Type B pancreatic cell (in vitro differentiated cells): ENCODE measurements at places on chromosomes 4 and X.

DNA sequence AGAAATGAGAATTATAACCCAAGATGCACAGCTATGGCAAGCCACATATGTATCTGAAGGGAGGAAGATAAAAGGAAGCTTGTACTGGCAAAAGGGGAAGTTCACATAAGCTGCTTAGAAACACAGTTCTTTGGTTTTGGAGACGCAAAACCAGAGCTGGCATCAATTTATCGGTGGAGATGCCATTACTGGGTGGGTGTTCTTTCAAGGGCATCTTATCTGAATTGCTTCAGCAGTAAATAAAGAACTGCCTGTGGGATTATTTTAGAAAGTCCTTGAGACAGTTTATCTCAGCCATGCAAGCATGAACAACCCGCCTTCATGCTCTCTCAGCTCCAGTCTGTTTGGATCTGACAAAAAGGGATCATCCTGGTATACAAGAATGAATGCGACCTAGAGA is 60.8 kb downstream of the DDX60 start:
- no peak for DNase-seq
- no peak overlapping the region for H3K4me3 ChIP-seq
- H3K4me1 ChIP-seq, result no peaks in the 10 kb centered on the region
- H3K36me3 ChIP-seq, result peaks cover 9% of the 10 kb centered on the region
- no peak overlapping the region for H3K27ac ChIP-seq
- no peaks in the 10 kb centered on the region for H3K27me3 ChIP-seq

DNA sequence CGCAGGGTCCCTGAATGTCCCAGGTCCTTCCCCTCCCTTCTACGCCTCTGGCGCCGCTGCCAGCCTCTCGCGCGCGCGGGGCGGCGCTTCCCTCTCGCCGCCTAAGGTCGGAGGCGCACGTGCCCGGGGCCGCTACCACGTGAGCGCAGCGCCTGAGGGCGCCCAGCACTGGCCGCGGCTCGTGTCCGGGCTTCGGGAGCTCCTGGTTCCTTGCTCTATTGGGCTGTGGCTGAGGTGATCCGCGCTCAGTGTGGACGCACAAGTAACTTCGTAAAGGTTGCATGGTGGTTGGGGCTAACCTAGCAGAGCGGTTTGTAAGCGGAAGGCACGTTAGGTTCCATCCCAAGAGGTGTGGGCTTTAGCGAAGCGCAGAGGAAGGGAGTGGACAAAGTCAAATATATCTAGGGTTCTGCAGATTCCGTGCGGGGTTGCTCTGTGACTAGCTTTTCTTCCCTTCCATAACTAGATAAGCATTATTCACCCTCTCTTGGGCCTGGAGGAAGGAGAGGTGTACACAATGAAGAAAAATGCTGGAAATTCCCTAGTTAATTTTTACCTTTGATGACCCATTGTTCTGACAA is 1.8 kb downstream of the TLL1 start:
- peaks cover 81% of the 10 kb centered on the region for H3K27me3 ChIP-seq
- H3K36me3 ChIP-seq, result no peaks in the 10 kb centered on the region
- H3K4me3 ChIP-seq, result peak overlapping the region; percentile 91
- peaks cover 8% of the 10 kb centered on the region for H3K4me1 ChIP-seq
- H3K27ac ChIP-seq, result peak overlapping the region; percentile 46

DNA sequence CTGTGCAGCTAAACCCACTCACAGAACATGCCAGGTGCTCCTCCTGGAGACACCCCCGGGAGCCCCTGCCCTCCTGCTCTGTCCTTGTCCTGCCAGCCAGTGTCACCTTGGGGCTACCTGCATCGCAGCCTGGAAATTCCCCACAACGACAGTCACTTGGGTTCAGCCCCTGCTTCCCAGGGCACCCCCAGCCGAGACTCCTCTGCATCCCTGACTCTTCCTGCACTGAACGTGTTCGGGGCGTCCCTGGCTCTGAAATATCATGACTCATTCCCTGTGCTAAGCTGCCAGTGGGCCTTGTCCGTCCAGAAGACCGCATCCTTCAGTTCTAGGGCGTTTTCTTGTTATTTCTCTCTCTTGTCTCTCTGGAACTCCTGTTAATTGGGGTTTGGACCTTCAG is 5.8 kb downstream of the CFAP99 start:
- peak; percentile 53 for DNase-seq
- H3K27ac ChIP-seq, result no peak overlapping the region
- H3K27me3 ChIP-seq, result peaks cover 38% of the 10 kb centered on the region
- no peaks in the 10 kb centered on the region for H3K36me3 ChIP-seq
- no peak overlapping the region for H3K4me3 ChIP-seq

DNA sequence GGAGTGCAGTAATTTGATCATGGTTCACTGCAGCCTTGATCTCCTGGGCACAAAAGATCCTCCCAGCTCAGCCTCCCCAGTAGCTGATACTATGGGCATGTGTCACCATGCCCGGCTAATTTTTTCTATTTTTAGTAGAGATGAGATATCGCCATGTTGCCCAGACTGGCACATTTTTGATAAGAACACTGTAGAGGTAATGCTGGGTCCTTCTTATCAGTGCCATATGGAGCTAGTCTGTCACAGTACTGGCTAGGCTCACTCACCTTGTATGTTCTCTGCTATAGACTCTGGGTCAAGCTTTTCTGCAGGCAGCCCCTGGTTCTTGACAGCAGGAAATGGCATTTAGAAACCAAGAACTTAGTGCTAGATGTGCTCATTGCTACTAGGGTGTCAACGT is 53.9 kb downstream of the BCOR start:
- H3K27me3 ChIP-seq, result no peaks in the 10 kb centered on the region
- no peak for DNase-seq
- peaks cover 13% of the 10 kb centered on the region for H3K36me3 ChIP-seq
- H3K27ac ChIP-seq, result no peak overlapping the region

DNA sequence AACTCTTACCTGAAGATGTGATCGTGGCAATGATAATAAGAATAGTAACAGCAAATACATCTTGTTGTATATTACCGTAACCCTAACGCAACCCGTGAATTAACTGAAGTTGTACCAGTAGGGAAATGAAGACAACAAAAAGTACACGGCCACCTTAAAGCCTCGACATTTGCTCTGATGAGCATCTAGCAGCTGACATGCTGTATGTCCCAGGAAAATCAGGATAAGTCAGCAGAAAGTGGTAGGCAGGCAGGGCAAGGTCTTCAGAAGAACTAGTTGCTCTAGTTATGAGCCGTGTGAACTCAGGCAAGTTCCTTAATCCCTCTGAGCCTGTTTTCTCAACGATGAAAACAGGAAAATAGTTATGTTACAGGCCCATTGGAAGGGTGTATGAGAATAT is 7.7 kb upstream of the ASB5 start:
- H3K4me1 ChIP-seq, result no peaks in the 10 kb centered on the region
- no peak overlapping the region for H3K4me3 ChIP-seq
- no peak for DNase-seq
- H3K36me3 ChIP-seq, result no peaks in the 10 kb centered on the region

DNA sequence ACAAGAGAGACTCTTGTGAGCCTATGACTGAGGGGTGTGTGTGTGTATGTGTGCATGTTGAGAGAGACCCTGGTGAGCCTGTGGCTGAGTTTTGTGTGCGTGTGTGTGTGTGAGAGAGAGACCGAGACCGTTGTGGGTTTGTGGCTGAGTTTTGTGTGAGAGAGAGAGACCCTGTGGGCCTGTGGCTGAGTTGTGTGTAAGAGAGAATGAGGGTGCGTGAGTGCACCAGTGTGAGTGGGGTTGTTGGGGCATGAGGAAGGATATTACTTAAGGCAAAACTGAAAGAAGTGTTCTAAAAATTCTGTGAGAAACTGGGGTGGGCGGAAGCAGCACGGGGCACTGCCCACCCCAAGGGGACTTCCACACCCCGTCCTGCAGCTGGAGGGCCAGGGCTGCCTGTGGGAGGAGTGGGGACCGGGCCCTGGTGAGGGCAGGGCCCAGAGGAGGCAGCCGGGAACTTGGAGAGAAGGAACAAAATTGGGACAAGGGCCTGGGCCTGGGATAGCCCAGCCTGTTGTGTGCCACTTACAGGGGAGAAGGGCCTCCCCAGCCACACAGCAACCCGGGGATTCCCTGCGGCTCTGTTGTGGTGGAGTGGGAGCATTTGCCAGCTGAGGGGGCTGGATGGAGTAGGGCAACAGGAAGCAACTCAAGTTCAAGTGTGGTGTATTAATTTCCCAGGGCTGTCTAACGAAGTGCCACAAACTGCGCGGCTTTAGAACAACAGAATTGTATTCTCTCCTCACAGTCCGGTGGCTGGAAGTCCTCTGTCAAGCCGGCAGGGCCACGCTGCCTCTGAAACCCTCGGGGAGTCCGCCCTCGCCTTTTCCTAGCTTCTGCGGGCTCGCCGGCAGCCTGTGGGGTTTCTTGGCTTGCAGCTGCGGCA is 22.1 kb downstream of the TMEM131L start:
- peaks cover 53% of the 10 kb centered on the region for H3K4me1 ChIP-seq
- no peak for DNase-seq
- no peaks in the 10 kb centered on the region for H3K27me3 ChIP-seq
- H3K4me3 ChIP-seq, result no peak overlapping the region
- H3K36me3 ChIP-seq, result no peaks in the 10 kb centered on the region

DNA sequence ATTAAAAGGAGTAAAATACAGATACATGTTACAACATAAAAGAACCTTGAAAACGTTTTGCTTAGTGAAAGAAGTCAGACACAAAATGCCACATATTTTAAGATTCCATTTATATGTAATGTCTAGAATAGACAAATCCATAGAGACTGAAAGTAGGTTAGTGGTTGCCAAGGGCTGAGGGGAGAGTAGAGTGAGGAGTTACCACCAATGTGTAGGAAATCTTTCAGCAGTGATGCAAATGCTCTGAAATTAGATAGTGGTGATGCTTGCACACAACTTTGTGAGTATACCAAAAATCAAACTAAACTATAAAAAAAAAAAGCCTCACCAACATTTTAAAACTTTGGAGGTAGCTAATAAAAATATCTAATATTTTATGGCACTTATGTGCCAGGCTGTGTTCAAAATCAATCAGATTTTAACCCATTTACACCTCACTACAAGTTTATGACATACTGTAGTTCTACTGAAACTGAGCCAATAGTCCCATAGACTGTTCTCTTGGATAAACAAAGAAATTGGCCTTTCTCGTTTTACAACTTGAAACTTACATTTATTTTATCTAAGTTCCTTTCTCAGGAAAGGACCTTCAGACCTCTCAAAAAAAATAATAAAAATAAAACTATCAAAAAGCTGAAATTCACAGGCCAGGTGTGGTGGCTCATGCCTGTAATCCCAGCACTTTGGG is 29.1 kb upstream of the KLHL8 start:
- no peak overlapping the region for H3K27ac ChIP-seq
- peaks cover 5% of the 10 kb centered on the region for H3K4me1 ChIP-seq
- no peak for DNase-seq
- H3K4me3 ChIP-seq, result no peak overlapping the region

DNA sequence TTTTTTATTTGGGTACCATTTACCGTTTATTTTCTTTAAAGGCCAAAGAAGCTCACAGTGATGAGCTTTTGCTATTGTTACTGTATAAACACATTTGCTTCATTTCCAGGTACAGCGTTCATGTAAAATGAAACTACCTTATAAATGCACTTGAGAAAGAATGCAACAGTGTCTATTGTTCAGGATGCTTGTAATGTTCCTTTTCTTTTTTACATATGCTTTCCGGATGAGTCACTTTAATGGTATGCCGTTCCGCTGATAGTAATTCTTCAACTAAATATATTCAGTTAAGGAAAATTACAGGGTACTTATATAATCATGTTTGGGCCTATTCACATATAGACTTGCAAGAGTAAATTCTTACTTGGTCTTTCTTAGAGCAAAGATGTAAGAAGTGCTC is 354.9 kb downstream of the RPA4 start:
- H3K27ac ChIP-seq, result peak overlapping the region; percentile 50
- H3K27me3 ChIP-seq, result no peaks in the 10 kb centered on the region
- H3K4me3 ChIP-seq, result peak overlapping the region; percentile 17
- H3K36me3 ChIP-seq, result no peaks in the 10 kb centered on the region
- H3K4me1 ChIP-seq, result peaks cover 7% of the 10 kb centered on the region
- DNase-seq, result no peak

- no peaks in the 10 kb centered on the region for H3K27me3 ChIP-seq
- peaks cover 3% of the 10 kb centered on the region for H3K36me3 ChIP-seq
- H3K4me1 ChIP-seq, result peaks cover 23% of the 10 kb centered on the region
- H3K27ac ChIP-seq, result peak overlapping the region; percentile 65
- no peak overlapping the region for H3K4me3 ChIP-seq
Observed at GRCh38 chr4:78560296-78560963, 8.9 kb downstream of the ANXA3 start.

DNA sequence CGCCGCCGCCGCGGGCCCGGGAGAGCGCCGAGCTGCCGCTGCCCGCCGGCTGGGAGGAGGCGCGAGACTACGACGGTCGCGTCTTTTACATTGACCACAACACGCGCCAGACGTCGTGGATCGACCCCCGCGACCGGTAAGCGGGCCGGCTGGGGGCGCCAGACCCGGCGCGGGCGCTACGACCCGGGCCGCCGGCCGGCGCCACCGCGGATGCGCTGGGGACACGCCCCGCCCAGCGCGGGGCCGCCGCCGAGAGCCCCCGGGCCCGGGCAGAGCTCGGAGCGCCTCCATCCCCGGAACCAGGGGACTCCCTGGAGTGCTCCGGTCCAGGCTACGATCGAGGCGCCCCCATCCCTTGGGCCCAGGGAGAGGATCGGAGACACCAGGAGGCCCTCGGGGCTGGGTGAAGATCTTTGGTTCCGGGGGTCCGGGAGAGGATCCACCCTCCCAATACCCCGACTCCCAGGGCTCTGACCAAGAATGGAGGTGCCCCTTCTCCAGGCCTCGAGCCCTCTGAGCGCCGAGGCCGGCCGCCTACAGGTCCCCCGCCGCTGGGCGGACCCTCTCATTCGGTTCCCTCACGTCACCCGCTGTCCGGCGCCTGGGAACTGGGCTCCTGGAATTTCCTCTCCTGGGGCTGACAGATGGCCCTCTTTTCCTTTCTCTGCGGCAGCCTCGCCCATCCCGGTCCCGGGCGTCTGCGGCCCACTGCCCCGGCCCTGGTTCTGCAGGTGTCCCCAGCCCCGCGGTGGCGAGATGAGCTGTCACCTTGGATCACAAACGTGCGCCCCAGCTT is 48.8 kb downstream of the CLDN34 start:
- H3K4me3 ChIP-seq, result peak overlapping the region; percentile 85
- H3K27me3 ChIP-seq, result no peaks in the 10 kb centered on the region
- peak overlapping the region; percentile 76 for H3K27ac ChIP-seq

DNA sequence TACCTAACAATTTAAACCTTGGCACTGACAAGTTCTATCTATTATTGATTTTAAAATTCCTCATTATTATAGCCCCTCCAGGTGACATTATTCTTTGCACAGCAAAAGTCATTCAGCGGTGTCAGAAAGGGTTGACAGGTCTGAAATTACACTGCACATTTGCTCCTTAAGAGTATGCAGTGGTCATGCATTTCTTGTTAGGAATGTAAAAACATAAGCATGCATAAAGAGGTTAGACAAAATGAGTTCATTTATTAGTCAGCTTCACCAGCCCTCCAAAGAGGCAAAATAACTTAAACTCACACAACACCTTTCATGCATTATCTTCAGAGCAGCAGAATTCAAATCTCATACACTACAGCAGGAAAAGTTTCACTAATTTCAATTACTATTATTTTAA is 158.8 kb downstream of the HNRNPD start:
- H3K4me3 ChIP-seq, result no peak overlapping the region
- no peaks in the 10 kb centered on the region for H3K36me3 ChIP-seq
- DNase-seq, result no peak
- no peaks in the 10 kb centered on the region for H3K4me1 ChIP-seq
- no peak overlapping the region for H3K27ac ChIP-seq

- H3K4me1 ChIP-seq, result peaks cover 31% of the 10 kb centered on the region
- H3K36me3 ChIP-seq, result peaks cover 24% of the 10 kb centered on the region
- H3K27ac ChIP-seq, result peak overlapping the region; percentile 73
- H3K4me3 ChIP-seq, result peak overlapping the region; percentile 11
- DNase-seq, result no peak
Observed at GRCh38 chr4:186669159-186669731, 54.4 kb downstream of the FAT1 start.

GRCh38 chrX:153551135-153551534 is 33.7 kb downstream of the ATP2B3 start:
- no peaks in the 10 kb centered on the region for H3K4me1 ChIP-seq
- H3K4me3 ChIP-seq, result no peak overlapping the region
- H3K27me3 ChIP-seq, result no peaks in the 10 kb centered on the region
